Vagina (tissue), 2 donors: ENCODE measurements at places on chromosomes 7 and 10. TPM values are rescaled to one million over a fixed set of nuclear protein-coding genes. Genes with fewer than 3 reads are reported as not detected.

The TMEM273 gene
- 17.9 TPM for total RNA-seq

The PDK4 gene
- total RNA-seq, result 399 TPM

The PHKG1 gene
- total RNA-seq, result not detected

The NEUROG3 gene
- total RNA-seq, result not detected

The CDK6 gene
- 20.6 TPM for total RNA-seq

The ANK3 gene
- total RNA-seq, result 65.3 TPM

The CYP3A4 gene
- total RNA-seq, result not detected

The YKT6 gene
- total RNA-seq, result 47.6 TPM

The FAM237B gene
- total RNA-seq, result not detected

The SEC23IP gene
- total RNA-seq, result 15.5 TPM

The FZD8 gene
- total RNA-seq, result 7.6 TPM

The TMEM270 gene
- not detected for total RNA-seq

The GNB2 gene
- 283 TPM for total RNA-seq

The LLCFC1 gene
- not detected for total RNA-seq

The XRCC2 gene
- total RNA-seq, result 1.7 TPM

The EPHB4 gene
- total RNA-seq, result 72.4 TPM

The ZNF789 gene
- 14.5 TPM for total RNA-seq

The VSIR gene
- 96.5 TPM for total RNA-seq

The GRM3 gene
- not detected for total RNA-seq

The OR2A42 gene
- total RNA-seq, result not detected

The UNCX gene
- total RNA-seq, result not detected

The CXCL12 gene
- total RNA-seq, result 112 TPM

The C10orf88 gene
- 5.6 TPM for total RNA-seq

The ABCB4 gene
- total RNA-seq, result 0.49 TPM

The FAM25C gene
- not detected for total RNA-seq

The TWIST1 gene
- total RNA-seq, result 11.5 TPM
